Thymus (tissue), 14 donors: ENCODE measurements at places on chromosomes 2 and 18. TPM values are rescaled to one million over a fixed set of nuclear protein-coding genes. Genes with fewer than 3 reads are reported as not detected.
A peak's percentile ranks its signal among the peaks of the same experiment; 100 is the strongest.

The SOWAHC gene
- 7.3 TPM for total RNA-seq

The ENOSF1 gene
- total RNA-seq = 31.0 TPM

GRCh38 chr2:153536115-153536514, 57.6 kb upstream of the RPRM start:
- DNase-seq = no peak
- H3K27me3 ChIP-seq = no peaks in the 10 kb centered on the region
- H3K4me1 ChIP-seq = no peaks in the 10 kb centered on the region
- H3K36me3 ChIP-seq = no peaks in the 10 kb centered on the region
- no peak overlapping the region for H3K27ac ChIP-seq

- no peak overlapping the region for H3K4me3 ChIP-seq
- DNase-seq = no peak
- no peaks in the 10 kb centered on the region for H3K4me1 ChIP-seq
- H3K36me3 ChIP-seq = no peaks in the 10 kb centered on the region
- H3K27ac ChIP-seq = no peak overlapping the region
- H3K27me3 ChIP-seq = no peaks in the 10 kb centered on the region
Measured at GRCh38 chr2:186327251-186327868, 158.7 kb upstream of the ZC3H15 start.

- no peaks in the 10 kb centered on the region for H3K36me3 ChIP-seq
- no peaks in the 10 kb centered on the region for H3K27me3 ChIP-seq
- H3K4me1 ChIP-seq = no peaks in the 10 kb centered on the region
Measured at GRCh38 chr2:47236503-47237215, 81.6 kb upstream of the STPG4 start.

- no peaks in the 10 kb centered on the region for H3K27me3 ChIP-seq
- H3K4me3 ChIP-seq = no peak overlapping the region
- H3K36me3 ChIP-seq = no peaks in the 10 kb centered on the region
- no peak for DNase-seq
- H3K4me1 ChIP-seq = no peaks in the 10 kb centered on the region
Measured at GRCh38 chr2:181389524-181389923, 67.7 kb upstream of the ITGA4 start.

DNA sequence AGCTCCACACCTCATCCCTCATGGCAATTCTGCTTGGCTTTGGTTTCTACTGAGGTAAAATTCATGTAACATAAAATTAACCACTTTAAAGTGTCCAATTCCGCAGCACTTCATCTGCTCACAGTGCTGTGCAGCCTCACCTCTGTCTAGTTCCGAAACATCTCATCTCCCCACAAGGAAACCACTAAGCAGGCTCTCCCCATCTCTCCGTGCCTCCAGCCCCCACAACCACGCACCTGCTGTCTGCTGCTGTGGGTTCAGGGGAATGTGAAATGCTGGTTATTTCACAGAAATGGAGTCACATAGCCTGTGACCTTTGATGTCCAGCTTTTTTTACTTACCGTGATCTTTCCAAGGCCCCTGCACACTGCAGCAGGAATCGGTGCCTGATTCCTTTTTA, 7.7 kb upstream of the GPC1 start:
- H3K27ac ChIP-seq = no peak overlapping the region
- no peak for DNase-seq
- H3K4me1 ChIP-seq = no peaks in the 10 kb centered on the region
- H3K36me3 ChIP-seq = no peaks in the 10 kb centered on the region

DNA sequence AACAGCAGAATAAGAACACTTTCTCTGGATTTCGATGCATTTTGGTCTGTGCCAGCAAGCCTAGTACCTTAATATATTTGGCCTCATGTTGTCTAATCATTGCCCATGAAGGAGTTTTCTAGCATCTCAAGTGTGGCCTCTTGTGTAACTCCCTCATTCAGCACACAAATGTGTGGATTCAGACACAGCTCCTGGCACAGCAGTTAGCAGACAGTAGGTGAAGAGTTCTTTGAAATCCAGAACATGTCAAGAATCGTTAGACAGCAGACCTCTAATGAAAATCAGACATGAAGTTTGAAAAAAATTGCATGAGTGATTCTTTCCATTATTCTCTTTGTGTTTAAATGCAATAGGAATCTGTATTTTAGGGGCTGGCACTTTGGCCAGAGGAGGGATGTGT, 177.0 kb downstream of the FMNL2 start:
- H3K4me3 ChIP-seq = no peak overlapping the region
- H3K36me3 ChIP-seq = no peaks in the 10 kb centered on the region
- H3K27me3 ChIP-seq = no peaks in the 10 kb centered on the region
- no peaks in the 10 kb centered on the region for H3K4me1 ChIP-seq

- H3K36me3 ChIP-seq = no peaks in the 10 kb centered on the region
- H3K4me3 ChIP-seq = no peak overlapping the region
- H3K4me1 ChIP-seq = no peaks in the 10 kb centered on the region
- peak; percentile 11 for DNase-seq
Measured at GRCh38 chr2:151946899-151947812, 118.9 kb upstream of the ARL5A start.

GRCh38 chr2:59463426-59463825, 1090.0 kb downstream of the BCL11A start:
- H3K4me3 ChIP-seq = no peak overlapping the region
- H3K4me1 ChIP-seq = no peaks in the 10 kb centered on the region
- no peak overlapping the region for H3K27ac ChIP-seq
- H3K36me3 ChIP-seq = no peaks in the 10 kb centered on the region
- no peak for DNase-seq

- H3K36me3 ChIP-seq = no peaks in the 10 kb centered on the region
- no peak overlapping the region for H3K4me3 ChIP-seq
- no peak overlapping the region for H3K27ac ChIP-seq
- H3K27me3 ChIP-seq = no peaks in the 10 kb centered on the region
Measured at GRCh38 chr2:68272246-68272994, 20.1 kb upstream of the PPP3R1 start.

GRCh38 chr18:44723411-44723810, 42.7 kb downstream of the SETBP1 start:
- peaks cover 7% of the 10 kb centered on the region for H3K4me1 ChIP-seq
- H3K27me3 ChIP-seq = no peaks in the 10 kb centered on the region
- H3K4me3 ChIP-seq = no peak overlapping the region
- no peaks in the 10 kb centered on the region for H3K36me3 ChIP-seq
- DNase-seq = no peak
- no peak overlapping the region for H3K27ac ChIP-seq

The CKAP2L gene
- 14.1 TPM for total RNA-seq

GRCh38 chr18:3455907-3456685, 6.1 kb downstream of the TGIF1 start:
- peaks cover 14% of the 10 kb centered on the region for H3K27me3 ChIP-seq
- peaks cover 26% of the 10 kb centered on the region for H3K4me1 ChIP-seq
- no peak overlapping the region for H3K4me3 ChIP-seq
- DNase-seq = no peak

DNA sequence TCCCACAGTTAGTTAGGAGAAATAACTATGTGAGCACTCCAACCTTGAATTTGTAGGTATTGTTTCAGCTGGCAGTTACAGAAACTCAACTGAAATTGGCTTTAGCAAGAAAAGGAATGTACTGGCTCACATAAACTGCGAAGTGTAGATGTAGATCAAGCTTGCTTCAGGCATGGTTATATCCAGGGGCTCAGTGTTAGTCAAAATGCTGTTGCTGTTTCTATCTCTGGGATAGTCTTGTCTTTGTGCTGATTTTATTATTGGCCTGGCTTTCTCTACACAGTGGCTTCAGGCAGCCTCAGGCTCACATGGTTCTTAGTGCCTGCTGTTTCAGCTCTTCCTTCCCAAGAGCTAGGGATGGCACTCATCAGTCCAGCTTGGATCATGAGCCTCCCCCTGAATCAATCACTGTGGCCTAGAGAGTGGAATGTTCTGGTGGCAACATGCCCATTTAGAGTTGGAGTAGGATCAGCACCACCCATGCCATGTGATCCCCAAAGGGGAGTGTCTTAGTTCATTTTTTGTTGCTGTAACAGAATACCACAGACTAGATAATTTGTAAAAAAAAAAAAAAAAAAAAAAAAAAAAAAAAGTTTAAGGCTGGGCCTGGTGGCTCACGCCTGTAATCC, 69.1 kb upstream of the FOXI3 start:
- H3K27me3 ChIP-seq = no peaks in the 10 kb centered on the region
- DNase-seq = no peak
- H3K4me1 ChIP-seq = no peaks in the 10 kb centered on the region
- no peaks in the 10 kb centered on the region for H3K36me3 ChIP-seq

DNA sequence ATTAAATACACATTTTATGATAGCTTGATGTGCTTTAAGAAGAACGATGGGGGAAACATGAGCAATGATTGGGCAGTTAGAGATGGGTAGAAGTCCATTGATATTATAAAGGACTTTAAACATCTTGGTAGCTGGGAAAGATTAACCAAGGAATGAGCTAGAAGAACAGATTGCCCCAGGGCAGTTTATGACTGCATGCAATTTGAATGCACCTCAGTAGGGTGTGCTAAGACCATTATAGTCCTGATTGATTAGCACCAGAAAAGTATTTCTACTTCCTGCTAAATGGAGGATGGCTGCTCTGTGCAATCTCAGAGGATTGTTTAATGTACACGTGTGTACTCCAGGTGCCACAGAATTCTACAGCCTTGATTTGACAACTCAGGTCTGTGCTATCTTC, 641.9 kb downstream of the CNTNAP5 start:
- DNase-seq = no peak
- no peaks in the 10 kb centered on the region for H3K27me3 ChIP-seq
- H3K4me3 ChIP-seq = no peak overlapping the region
- H3K27ac ChIP-seq = no peak overlapping the region
- no peaks in the 10 kb centered on the region for H3K4me1 ChIP-seq
